ENCODE measurements at places on chromosomes 2 and 18. TPM values are rescaled to one million over a fixed set of nuclear protein-coding genes. Genes with fewer than 3 reads are reported as not detected.

Gene GPBAR1
- polyA plus RNA-seq: 1.8 TPM

Gene SEPTIN10
- 21.6 TPM for polyA plus RNA-seq

Gene LAMA1
- polyA plus RNA-seq: 0.75 TPM

Gene FTCDNL1
- polyA plus RNA-seq: 0.44 TPM

Gene LCLAT1
- 8.5 TPM for polyA plus RNA-seq

Gene GRP
- not detected for polyA plus RNA-seq

Gene SLC25A52
- polyA plus RNA-seq: not detected

Gene UBE2E3
- 26.3 TPM for polyA plus RNA-seq

Gene ECEL1
- polyA plus RNA-seq: 1.5 TPM

Gene LRRTM4
- polyA plus RNA-seq: 0.29 TPM

Gene TUBA4A
- polyA plus RNA-seq: 61.0 TPM

Gene SFTPB
- 1.2 TPM for polyA plus RNA-seq

Gene LRP2
- polyA plus RNA-seq: 0.06 TPM

Gene BOK
- 10.3 TPM for polyA plus RNA-seq

Gene TACR1
- 0.06 TPM for polyA plus RNA-seq

Gene HJURP
- 0.28 TPM for polyA plus RNA-seq

Gene TMEM37
- 1.2 TPM for polyA plus RNA-seq

Gene SULT1C3
- not detected for polyA plus RNA-seq

Gene TTC27
- 4.8 TPM for polyA plus RNA-seq

Gene DNAJC27
- polyA plus RNA-seq: 2.8 TPM

Gene PRSS56
- polyA plus RNA-seq: not detected

Gene PPM1B
- 24.6 TPM for polyA plus RNA-seq

Gene GALM
- 11.9 TPM for polyA plus RNA-seq

Gene CCDC121
- 2.1 TPM for polyA plus RNA-seq

Gene FBXO15
- 0.88 TPM for polyA plus RNA-seq

Gene TUBA3E
- polyA plus RNA-seq: 48.3 TPM

Gene STON1
- polyA plus RNA-seq: 2.2 TPM

Gene MRPL53
- 92.3 TPM for polyA plus RNA-seq

Gene INO80C
- 17.3 TPM for polyA plus RNA-seq

Gene AMER3
- polyA plus RNA-seq: not detected

Gene ARL6IP6
- 7.3 TPM for polyA plus RNA-seq

Gene SCN9A
- 0.59 TPM for polyA plus RNA-seq

Gene TMEM169
- polyA plus RNA-seq: 0.15 TPM

Gene BMP10
- not detected for polyA plus RNA-seq

Gene GLI2
- 0.37 TPM for polyA plus RNA-seq

Gene PKDCC
- polyA plus RNA-seq: 91.4 TPM

Gene TGFA
- 1.2 TPM for polyA plus RNA-seq

Gene GDF7
- polyA plus RNA-seq: 0.37 TPM

Gene CDH2
- polyA plus RNA-seq: 50.3 TPM

Gene SERPINB2
- polyA plus RNA-seq: 0.12 TPM

Gene EIF4E2
- polyA plus RNA-seq: 55.6 TPM

Gene SULT1C4
- polyA plus RNA-seq: 1.7 TPM

Gene CPLX4
- polyA plus RNA-seq: not detected

Gene NCOA1
- 8.6 TPM for polyA plus RNA-seq

Gene RRM2
- 0.28 TPM for polyA plus RNA-seq

Gene MEP1B
- polyA plus RNA-seq: not detected

Gene DSC2
- 7.9 TPM for polyA plus RNA-seq

Gene HRH4
- not detected for polyA plus RNA-seq

Gene GRB14
- 4.5 TPM for polyA plus RNA-seq

Gene EGR4
- not detected for polyA plus RNA-seq

Gene CTAGE1
- not detected for polyA plus RNA-seq

Gene UGT1A6
- polyA plus RNA-seq: not detected

Gene ALPI
- polyA plus RNA-seq: not detected

Gene UGT1A1
- not detected for polyA plus RNA-seq

Gene OSBPL6
- 1.4 TPM for polyA plus RNA-seq

Gene MAP3K19
- polyA plus RNA-seq: not detected

Gene ASB18
- 4.2 TPM for polyA plus RNA-seq

Gene TSPYL6
- 0.01 TPM for polyA plus RNA-seq

Gene MPV17
- 220 TPM for polyA plus RNA-seq

Gene SKOR2
- polyA plus RNA-seq: not detected
